ENCODE measurements at places on chromosomes 2 and 18.

- DNase-seq, result no peak
Measured at GRCh38 chr2:241207641-241208040, 19.2 kb downstream of the ANO7 start.

DNA sequence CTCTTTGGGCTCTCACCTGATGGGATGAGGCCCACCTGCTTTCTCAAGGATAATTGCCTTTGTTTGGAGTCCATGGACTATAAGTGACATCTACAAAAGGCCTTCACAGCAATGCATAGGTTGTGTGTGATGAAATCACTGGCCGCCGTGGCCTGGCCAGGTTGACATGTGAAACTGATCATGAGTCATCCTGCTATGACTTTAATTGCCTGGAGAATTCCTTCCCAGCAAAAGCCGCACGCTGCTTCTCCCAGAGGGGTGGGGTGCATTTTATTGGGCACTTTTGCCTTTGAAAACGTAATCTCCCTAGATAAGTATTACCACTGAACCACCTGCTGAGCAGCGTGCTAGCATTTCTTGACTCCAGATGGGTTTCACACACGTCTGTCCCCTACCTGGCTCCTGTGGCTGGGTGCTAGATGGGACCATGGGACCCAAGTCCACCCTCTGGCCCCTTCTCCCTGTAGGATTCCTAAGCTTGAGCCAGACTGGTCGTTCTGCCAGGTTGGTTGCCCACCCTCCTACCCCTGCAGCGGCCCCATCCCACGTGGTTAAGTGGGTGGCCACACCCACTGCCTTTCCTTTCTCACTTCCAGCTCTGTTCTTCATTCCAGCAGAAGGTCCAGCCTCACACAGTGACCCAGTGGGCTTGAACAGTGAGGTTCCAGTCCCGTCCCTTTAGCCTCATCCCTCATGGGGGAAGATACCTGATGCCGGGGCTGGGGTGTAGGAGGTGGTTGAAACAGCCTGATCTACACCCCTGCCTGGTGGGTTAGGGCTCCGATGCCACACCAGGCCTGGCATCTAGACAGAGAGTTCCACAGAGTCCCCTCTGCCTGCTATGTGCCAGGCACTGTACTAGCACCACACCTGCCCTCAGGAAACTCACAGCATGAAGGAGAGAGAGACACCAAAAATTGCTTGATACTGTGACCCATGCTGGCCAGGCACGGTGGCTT, 89.6 kb downstream of the GBX2 start:
- DNase-seq, result peak; percentile 60

DNA sequence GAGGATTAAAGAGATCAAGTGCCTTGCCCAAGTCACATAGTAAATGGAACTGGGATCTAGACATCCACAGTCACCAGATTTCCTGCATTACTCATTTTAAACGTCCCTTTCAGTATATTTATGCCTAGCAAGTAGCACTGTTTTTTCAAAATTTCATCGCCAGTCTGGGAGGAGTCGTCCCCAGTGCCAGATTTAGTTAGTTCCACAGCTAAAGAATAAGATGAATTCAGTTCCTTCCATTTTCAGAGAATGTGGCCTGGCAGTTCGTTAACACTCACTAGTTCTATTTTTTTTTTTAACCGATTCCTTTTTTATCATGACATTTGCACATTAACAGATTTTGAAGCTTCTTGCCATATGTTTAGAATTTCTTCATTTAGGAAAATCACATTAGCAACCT, 11.2 kb downstream of the GRP start:
- DNase-seq, result no peak

GRCh38 chr2:160561551-160562295, 68.1 kb upstream of the RBMS1 start:
- DNase-seq, result peak; percentile 64

- DNase-seq, result no peak
Measured at GRCh38 chr2:150617351-150617978, 130.0 kb upstream of the RND3 start.

DNA sequence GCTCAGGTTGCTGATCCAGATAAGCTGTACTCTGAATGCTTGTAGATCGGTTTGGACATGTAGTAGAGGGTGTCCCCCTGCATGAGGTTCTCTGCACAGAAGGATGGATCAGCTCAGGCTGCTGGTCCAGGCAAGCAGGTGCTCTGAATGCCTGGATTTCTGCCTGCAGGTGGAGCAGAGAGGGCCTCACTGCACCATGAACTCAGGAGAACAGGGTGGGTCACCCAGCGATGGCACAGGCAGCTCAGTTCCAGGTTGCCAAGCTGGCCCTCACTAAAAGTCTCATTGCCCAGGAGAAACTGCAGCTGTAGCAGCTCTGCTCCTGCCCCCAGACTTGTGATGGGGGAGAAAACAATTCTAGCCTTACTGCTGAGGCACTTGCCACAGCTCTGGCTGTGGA, 491.8 kb downstream of the XIRP2 start:
- no peak for DNase-seq

GRCh38 chr2:230362030-230362691, 35.2 kb downstream of the SP140L start:
- DNase-seq, result no peak

- DNase-seq, result no peak
Measured at GRCh38 chr2:85921659-85922058, 32.9 kb upstream of the ST3GAL5 start.

GRCh38 chr2:67952066-67952465, 110.7 kb downstream of the C1D start:
- DNase-seq, result no peak

DNA sequence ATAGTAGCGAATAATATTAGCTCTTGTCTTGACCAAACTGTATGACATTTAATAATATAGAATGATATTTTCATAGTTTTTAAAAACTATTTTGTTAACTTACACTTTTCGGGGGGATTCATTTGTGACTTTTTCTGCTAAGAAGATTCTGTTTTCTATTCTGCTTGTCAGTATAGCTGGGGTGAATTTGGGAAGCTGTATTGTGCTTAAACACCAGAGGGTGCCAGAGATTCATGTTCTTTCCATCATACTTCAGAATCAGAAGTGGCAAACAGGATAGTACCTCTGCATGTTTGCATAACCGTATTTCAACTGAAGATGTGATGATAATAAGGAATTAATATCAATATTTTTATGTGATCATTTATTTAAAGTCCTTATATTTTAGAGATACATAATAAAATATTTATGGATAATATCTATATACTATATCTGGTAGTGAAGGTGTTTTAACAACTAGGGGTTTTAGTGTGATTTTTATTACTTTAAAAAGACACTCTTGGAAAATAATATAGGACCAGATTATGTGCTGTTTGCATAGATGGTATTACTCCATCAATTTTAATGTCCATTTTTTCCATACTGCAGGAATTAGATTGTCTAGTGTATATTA, 81.0 kb downstream of the TAF4B start:
- peak; percentile 54 for DNase-seq

- no peak for DNase-seq
Measured at GRCh38 chr2:163834221-163834620, 98.4 kb upstream of the FIGN start.

DNA sequence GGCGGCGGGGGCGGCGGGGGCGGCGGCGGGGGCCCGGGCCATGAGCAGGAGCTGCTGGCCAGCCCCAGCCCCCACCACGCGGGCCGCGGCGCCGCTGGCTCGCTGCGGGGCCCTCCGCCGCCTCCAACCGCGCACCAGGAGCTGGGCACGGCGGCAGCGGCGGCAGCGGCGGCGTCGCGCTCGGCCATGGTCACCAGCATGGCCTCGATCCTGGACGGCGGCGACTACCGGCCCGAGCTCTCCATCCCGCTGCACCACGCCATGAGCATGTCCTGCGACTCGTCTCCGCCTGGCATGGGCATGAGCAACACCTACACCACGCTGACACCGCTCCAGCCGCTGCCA, 644 bp downstream of the ONECUT2 start:
- DNase-seq, result no peak

DNA sequence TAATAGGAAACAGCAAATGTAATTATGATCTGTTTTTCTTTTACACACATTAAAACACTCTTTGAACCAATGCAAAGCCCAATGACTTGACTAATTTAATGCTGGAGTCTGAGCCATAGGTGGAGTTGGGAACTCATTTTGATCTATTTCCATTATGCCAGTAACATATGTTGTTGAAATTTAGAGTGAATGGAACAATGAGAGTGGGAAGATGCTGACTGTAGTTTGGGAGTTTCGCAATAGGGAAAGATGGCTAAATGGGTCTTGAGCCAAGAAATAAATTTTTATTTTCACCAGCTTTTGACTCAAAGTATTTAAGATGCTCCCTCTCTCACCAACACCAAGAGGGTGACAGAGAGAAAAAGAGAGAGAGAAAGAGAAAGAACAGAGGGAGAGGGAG, 246.7 kb downstream of the DLGAP1 start:
- DNase-seq, result no peak

GRCh38 chr2:229237270-229237669, 33.8 kb downstream of the PID1 start:
- no peak for DNase-seq

GRCh38 chr18:6376433-6377229, 38.1 kb downstream of the L3MBTL4 start:
- no peak for DNase-seq

- no peak for DNase-seq
Measured at GRCh38 chr2:176555781-176556180, 286.5 kb downstream of the MTX2 start.

DNA sequence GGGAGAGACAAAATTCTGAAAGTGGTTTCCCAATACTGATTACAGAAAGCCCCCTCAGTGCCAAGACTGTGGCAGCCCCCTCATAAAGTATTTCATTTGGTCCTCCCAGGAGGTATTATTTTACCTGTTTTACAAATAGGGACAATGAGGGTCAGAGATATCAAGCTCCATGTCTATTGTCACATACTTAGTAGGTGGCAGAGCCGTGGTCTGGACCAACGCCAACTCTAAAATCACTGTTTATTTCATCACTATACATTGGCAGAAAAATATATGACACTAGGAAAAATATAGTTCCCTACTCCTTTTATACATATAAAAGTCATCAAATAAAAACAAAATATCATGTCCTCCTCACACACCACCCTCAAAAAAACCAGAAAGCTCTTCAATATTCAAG, 68.6 kb downstream of the DHRS9 start:
- no peak for DNase-seq

DNA sequence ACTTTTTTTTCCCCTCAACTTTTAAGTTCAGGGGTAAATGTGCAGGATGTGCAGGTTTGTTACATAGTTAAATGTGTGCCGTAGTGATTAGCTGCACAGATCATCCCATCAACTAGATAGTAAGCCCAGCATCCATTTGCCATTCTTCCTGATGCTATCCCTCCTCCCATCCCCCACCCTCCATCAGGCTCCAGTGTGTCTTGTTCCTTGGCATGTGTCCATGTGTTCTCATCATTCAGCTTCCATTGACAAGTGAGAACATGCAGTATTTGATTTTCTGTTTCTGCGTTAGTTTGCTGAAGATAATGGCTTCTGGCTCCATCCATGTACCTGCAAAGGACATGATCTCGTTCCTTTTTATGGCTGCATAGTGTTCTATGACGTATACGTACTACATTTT, 47.2 kb upstream of the STON1 start:
- no peak for DNase-seq

DNA sequence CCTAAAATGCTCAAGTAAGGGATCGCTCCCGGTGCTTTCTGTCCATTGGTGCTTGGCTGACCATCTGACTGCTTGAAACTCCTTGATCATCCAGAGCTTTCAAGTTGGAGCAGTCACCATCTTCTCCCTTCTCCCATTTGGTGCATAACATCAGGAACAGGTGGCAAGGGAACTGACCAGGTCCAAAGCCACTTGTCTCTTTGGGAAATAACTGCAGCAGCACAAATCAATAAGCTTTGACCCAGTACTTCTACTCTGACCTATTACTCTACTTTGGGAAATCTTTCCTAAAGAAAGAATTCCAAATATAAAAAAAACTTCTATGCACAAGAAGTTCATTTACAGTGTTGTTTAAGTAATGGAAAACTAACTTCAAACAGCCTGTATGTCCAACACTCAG, 10.6 kb upstream of the MAT2A start:
- no peak for DNase-seq

- no peak for DNase-seq
Measured at GRCh38 chr2:71477231-71477691, 23.9 kb downstream of the DYSF start.

Measured in fibroblast of skin of back (primary cell).